ENCODE measurements at places on chromosomes 1 and 21.

DNA sequence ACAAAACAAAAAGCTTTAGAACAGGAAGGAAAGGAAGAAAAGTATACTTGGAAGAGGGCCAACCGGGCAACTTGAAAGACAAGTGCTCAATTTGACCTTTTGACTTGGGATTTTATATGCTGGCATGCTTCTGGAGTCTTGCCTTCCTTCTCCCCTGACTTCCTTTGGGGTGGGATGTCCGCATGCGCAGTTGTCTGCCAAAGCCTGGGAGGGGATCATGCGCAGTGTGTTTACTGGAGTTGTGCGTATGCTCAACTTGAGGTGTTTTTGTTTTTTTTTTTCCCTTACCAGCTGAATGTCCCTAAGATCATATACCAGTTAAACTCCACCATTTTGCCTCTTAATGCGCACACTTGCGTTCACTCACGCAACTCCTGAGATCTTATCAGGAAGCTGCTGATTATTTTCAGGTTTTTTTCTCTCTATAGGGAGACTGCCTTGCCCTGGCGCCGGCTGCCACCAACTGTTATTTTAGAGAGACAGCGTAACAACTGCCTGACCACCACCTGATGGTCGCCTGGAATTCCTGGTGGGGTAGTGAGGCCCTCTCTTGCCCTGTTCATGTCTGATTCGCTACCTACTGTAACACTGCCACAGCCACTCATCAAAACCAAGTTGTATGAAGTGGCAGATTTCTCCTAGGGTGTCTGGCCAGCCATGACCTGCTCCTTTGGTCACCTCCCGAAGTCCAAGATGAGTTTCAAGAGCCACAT, 138.7 kb upstream of the ZNF644 start:
- no peak for DNase-seq

GRCh38 chr1:163656095-163656759, 334.5 kb downstream of the NUF2 start:
- DNase-seq, result no peak

- DNase-seq, result no peak
These were observed 33.9 kb downstream of the USP33 start for GRCh38 chr1:77725706-77726105.

DNA sequence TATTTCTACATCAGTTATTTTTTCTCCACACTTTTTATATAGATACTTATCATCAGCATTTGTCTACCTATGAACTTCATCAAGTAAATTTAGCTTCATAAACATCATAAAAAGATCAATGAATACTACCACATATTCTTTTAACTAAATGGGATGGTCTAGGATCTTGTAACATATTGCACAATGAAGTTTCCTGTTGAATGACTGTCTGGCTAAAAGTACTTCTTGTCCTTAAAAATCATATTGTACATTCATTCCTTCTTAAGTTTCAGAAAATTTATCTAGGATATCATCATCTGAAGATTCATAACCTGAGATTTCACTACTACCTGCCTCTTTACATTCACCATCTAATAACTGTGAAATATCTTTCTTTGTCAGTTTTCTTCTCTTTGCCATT, 69.0 kb downstream of the MAGI3 start:
- DNase-seq, result no peak

DNA sequence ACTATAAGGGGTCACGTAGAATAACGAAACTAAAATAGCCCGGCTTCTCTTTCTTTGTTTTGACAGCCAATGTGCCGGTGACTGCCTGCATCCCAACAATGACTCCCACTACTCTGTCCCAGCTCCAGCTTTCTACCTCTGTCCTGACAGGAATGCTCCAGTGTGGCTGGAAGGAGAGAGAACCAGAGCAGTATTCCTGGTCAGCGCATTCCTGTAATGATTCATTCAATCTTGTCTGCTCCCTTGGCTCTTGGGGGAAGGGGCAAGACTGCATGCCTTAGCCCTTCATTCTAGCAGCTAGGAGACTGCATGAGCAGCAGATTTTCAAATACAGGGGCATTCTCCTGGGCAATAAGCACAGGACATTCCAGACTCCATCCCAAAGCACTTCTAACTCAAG, 132.1 kb upstream of the PRMT6 start:
- no peak for DNase-seq

DNA sequence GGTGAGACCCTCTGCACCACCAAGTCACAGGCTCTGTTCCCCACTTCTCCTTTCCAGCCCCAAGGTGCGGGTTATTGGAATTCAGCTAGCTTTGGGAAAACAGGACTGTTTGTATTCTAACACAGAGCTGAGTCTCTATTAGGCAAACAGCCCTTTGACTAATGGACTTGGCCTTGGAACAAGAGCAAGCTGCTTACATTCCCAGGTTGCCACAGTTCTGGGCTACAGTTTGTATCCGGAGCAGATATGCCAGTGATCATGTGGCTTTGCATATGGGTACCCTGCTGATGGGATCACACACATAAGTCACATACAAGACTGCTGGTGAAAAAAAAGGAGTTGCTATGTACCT, 110.5 kb upstream of the COA6 start:
- DNase-seq, result no peak

GRCh38 chr1:231338270-231339128, at the start of gene SPRTN:
TSS of gene SPRTN (plus strand) at chr1:231338293. CDS start at chr1:231338384, 91 bp downstream.
- DNase-seq, result no peak

GRCh38 chr1:218383681-218384080, 38.5 kb downstream of the TGFB2 start:
- no peak for DNase-seq

DNA sequence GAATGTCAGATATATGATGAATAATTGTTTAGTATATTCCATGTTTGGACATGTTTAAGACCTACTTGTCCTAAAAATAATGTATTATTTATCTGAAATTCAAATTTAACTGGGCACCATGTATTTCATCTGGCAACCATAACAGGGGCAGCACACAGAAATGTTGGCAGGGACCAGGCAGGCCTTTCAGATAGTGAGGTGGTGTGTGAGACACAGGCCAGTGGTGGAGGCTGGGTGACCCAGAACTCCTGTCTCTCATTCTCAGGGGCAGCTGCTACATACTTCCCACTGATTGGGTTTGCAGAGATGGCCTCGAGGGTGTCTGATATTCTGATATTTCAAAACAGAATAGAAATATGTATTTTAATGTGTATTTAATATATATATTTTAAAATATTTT, 1.3 kb upstream of the FASLG start:
- no peak for DNase-seq

- no peak for DNase-seq
These were observed 140.5 kb downstream of the COL11A1 start for GRCh38 chr1:102967786-102968185.

DNA sequence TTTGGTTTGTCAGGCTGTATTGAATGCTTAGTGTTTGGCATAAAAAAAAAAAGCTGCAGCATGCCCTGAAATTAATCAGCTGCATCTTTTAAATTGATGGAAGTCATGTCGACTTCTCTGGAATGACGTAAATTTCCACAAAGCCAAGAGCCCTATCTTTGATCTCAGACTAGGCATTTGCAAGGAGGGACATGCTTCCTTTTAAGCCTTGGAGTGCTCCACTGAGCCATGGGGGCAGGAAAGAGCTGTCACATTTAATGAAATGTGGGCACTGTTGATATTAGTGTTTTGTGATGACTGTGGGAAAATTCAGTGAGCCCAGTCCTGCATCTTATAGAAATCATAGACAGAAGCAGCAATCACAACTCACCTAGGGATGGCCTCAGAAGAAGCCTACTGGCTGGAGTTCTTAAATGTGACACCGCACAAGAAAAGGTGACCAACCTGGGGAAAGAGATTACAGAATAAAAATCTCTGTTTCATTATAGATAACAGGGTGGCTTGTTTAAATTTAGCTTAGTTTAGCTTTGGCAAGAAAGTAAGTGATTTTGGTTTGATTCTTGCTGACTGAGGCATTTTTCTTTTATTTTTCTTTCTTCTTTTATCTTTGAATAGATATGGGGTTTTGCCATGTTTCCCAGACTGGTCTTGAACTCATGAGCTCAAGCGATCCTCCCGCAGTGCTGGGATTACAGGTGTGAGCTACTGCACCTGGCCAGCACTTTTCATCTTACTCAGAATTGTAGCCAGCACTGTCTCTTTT, 188.2 kb downstream of the HHAT start:
- DNase-seq, result no peak

DNA sequence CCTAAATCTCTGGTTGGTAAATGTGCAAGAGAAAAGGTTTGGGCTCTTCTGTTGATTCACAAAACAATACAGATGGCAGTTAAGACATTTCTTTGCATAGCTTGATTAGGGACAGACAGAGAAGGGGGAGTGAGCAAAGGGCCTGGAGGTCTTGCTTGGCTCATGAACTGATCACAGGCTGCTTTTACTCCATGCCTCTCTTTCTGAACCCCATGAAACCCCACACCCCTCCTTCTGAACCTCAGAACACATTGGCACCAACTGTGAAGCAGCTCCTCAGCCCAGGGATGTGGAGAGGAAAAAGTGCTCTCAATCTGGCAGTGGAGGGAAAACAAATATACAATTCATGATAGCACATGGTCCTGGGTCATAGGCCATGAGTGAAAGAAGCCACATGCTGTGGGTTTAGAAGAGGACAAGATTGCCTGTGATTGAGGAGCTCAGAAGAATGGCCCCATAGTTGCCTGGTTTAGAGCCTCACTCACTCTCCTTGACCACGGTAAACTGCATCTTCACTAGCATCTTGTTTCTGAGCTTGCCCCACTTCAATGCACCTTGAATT, 111.6 kb upstream of the GADD45A start:
- DNase-seq, result no peak

DNA sequence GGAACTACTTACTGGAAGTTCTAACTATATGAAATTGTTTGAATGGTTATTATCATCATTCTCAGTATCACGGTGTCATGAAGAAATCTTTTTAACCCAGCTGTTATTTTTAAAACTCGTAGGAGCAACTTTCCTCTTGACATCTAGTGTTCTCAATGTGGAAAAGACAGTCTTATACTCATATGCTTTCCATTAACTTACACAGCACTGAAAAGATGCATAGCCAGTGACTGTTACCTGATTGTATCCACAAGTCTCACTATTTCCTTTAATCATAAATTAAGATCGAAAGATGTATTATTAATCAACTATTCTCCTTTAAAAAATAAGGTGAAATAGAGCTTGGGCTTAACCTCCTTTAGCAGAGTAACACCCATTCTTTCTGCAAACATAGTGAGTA, 59.7 kb upstream of the TNFSF4 start:
- no peak for DNase-seq

Measured in HCT116 (cell line).